ENCODE measurements at places on chromosomes 3 and 15. TPM values are rescaled to one million over a fixed set of nuclear protein-coding genes. Genes with fewer than 3 reads are reported as not detected.

- no peak for DNase-seq
Observed at GRCh38 chr15:31361764-31362515, 35.3 kb downstream of the KLF13 start.

DNA sequence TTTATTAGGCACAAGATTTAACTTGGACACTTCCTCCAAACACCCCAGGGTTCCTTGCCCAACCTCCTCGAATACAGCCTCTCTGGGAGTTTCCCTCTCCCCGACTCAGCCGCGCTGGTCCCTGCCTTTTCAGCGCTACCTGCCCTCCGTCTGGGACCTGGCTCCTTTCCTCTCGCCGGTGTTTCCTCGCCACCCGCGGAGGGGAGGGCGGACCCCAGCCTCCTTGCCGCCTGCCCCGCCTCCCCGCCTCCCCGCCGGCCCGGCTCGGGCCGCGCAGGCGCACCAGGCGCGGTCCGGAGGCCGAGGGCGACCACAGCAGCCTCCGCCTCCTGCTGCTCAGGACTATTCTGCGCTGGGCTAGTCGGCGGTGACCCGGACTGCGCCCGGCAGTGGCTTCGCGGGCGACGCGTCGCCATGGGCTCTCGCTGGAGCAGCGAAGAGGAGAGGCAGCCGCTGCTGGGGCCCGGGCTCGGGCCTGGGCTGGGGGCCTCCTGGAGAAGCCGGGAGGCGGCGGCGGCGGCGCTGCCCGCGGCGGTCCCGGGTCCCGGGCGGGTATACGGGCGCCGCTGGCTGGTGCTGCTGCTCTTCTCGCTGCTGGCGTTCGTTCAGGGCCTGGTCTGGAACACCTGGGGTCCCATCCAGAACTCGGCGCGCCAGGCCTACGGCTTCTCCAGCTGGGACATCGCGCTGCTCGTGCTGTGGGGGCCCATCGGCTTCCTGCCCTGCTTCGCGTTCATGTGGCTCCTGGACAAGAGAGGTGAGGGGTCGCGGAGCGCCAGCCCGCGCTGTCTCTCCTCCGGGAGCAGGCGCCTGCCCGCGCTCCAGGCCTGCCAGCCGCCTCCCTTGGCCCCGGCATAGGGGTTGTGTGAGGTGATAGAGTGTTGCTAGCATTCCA, at the start of gene SLC49A4:
Gene SLC49A4 (plus strand): TSS at position 291 of the 895 bp plus-strand sequence. CDS start 124 bp downstream, at position 415.
- DNase-seq = peak; percentile 90

DNA sequence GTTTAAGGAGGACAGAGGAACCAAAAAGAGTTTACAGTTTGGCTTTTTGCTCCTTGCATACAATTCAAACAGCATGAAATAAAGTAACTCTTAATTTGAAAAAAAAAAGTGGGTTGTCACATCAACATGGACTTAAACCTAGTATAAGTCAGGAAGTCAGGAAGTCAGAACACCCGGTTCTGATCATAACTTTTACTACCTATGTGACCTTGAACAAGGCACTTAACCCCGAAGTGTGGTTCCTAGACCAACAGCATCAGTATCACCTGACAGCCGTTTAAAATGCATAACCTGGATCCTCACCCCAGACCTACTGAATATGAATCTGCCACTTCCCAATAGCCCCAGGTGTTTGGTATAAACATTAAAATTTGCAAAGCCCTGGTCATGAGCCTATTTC, 18.7 kb downstream of the LYSMD2 start:
- DNase-seq = no peak

Gene GCNT3
- total RNA-seq = not detected

Gene CORO2B
- not detected for total RNA-seq
